ENCODE measurements at places on chromosomes 16 and 17.
A peak's percentile ranks its signal among the peaks of the same experiment; 100 is the strongest.

DNA sequence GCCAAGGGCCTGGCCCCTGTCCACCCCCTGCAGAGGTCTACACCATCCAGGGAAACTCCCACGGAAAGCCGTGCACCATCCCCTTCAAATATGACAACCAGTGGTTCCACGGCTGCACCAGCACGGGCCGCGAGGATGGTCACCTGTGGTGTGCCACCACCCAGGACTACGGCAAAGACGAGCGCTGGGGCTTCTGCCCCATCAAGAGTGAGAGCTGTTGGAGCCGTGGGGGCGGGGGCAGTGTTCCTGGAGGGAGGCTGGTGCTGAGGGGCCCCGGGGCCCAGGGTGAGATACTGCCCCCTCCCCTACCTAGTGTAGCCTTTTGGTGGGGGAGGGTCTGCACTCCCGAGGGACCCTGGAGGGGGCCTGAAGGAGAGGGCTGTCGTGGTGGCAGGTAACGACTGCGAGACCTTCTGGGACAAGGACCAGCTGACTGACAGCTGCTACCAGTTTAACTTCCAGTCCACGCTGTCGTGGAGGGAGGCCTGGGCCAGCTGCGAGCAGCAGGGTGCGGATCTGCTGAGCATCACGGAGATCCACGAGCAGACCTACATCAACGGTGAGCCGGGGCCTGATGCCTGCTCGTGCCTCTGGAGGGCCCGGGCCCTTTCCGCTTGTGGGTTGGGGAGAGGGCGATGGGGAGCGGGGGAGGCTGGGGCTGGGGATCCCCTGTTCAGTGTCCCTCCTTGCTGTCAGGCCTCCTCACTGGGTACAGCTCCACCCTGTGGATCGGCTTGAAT, 38.8 kb downstream of the MRC2 start:
- no peaks in the 10 kb centered on the region for H3K36me3 ChIP-seq
- H3K27ac ChIP-seq, result no peak overlapping the region
- no peaks in the 10 kb centered on the region for H3K27me3 ChIP-seq
- H3K4me3 ChIP-seq, result no peak overlapping the region
- DNase-seq, result no peak

DNA sequence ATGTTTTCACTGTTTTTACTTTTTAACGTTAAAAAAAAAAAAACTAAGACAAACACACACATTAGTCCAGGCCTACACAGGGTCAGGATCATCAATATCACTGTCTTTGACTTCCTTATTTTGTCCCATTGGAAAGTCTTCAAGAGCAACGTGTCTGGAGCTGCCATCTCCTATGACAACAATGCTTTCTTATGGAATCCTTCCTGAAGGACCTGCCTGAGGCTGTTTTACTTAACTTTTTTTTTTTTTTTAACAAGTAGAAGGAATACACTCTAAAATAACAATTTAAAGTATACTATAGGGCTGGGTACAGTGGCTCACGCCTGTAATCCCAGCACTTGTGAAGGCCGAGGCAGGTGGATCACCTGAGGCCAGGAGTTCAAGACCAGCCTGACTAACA, 71.8 kb upstream of the BCAR1 start:
- no peak for DNase-seq
- no peaks in the 10 kb centered on the region for H3K36me3 ChIP-seq
- no peak overlapping the region for H3K4me3 ChIP-seq
- H3K27ac ChIP-seq, result no peak overlapping the region
- H3K27me3 ChIP-seq, result no peaks in the 10 kb centered on the region

DNA sequence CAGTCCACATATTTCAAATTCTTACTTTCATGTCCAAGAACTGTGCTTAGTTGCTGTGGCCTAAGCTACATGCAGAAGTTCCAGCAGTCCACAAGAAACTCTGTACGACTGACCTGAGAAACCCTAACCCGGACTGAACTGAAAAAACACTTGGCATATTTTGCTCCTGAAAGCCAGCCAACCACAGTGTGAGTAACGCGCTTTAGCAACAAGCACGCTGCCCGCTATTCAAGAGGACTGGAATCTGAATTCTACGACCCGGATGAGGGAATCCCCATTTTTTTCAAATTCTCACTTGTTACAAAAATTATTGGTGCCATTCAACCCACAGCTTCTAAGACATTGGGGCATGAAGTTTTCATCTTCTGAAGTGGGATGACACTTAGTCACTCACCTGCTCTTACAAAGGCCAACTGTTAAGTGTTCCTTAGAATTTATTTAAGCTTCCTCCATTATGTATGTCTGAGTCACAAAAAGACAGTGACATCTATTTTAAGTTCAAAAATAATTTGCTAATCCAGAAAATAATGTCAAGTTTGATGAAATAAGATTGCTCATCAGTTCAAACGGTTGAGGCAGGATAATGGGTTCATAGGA, 78.7 kb downstream of the CDYL2 start:
- no peak overlapping the region for H3K4me3 ChIP-seq
- no peaks in the 10 kb centered on the region for H3K36me3 ChIP-seq
- peaks cover 4% of the 10 kb centered on the region for H3K4me1 ChIP-seq
- H3K27me3 ChIP-seq, result no peaks in the 10 kb centered on the region
- DNase-seq, result no peak

DNA sequence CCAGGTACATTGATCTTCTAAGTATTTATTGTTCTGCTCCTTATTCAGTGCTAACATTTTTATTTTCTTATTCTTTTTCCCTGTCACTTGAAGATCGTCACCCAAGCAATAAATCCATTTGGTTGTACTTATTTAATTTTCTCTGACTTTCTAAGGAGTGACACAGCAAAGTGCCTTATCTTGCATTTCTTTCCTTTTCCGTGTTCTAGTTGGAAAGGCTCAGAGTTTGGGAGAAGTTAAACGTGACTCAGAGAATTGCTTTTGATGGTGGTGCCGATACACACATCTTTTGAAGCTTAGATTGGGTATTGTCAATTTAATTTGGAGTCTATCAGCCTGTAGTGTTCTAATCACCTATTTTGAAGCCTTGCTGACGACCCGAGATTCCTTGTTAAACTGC, 72.0 kb downstream of the PITPNC1 start:
- H3K36me3 ChIP-seq, result no peaks in the 10 kb centered on the region
- DNase-seq, result no peak
- H3K4me1 ChIP-seq, result peaks cover 94% of the 10 kb centered on the region
- H3K4me3 ChIP-seq, result peak overlapping the region; percentile 1

GRCh38 chr17:41529491-41529915, 1.4 kb upstream of the KRT19 start:
- peak overlapping the region; percentile 72 for H3K27ac ChIP-seq
- no peaks in the 10 kb centered on the region for H3K4me1 ChIP-seq
- H3K4me3 ChIP-seq, result no peak overlapping the region
- no peak for DNase-seq

DNA sequence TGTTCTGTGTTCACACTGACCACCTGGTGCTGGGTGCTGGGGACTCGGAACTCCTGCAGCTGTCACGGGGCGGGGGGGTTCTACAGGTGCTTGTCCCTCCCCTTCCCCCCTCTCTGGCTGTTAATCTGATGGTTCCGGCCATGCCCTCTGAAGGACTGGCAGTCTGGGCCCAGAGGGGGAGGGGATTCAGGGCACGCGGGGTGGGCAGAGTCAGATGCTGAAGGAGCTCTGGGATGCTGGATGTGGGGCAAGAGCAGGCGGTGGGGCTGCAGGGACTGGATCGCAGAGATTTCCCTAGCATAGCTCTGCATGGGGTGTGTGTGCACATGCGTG, 5.4 kb upstream of the TBX21 start:
- DNase-seq, result peak; percentile 30
- no peak overlapping the region for H3K4me3 ChIP-seq
- H3K27ac ChIP-seq, result no peak overlapping the region
- H3K27me3 ChIP-seq, result no peaks in the 10 kb centered on the region

- H3K27me3 ChIP-seq, result no peaks in the 10 kb centered on the region
- H3K4me1 ChIP-seq, result no peaks in the 10 kb centered on the region
- no peak for DNase-seq
- H3K4me3 ChIP-seq, result no peak overlapping the region
- H3K36me3 ChIP-seq, result no peaks in the 10 kb centered on the region
- H3K27ac ChIP-seq, result no peak overlapping the region
Measured at GRCh38 chr16:49944221-49944620, 80.8 kb upstream of the CNEP1R1 start.

- peaks cover 4% of the 10 kb centered on the region for H3K36me3 ChIP-seq
- H3K27ac ChIP-seq, result no peak overlapping the region
- no peaks in the 10 kb centered on the region for H3K4me1 ChIP-seq
- no peaks in the 10 kb centered on the region for H3K27me3 ChIP-seq
Measured at GRCh38 chr17:14038206-14038605, 31.1 kb upstream of the COX10 start.

DNA sequence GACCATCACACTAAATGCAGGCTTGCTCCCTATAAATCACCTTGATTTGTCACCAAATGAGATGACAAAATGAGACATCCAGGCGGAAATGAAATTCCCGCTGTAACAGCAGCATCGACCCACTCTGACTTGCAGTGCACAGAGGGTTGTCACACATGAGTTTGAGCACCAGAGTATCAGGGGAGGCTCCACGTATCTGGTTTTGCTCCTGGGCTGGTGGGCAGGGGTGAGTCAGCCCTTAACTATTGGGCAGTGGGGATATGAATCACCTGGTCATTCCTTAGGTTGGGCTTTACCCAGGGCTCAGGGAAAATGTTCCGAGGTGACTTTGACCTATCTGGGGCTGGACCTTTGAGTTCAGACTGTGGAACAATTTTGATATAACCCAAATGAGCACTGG, 245.2 kb upstream of the CCL2 start:
- peaks cover 2% of the 10 kb centered on the region for H3K27me3 ChIP-seq
- H3K4me1 ChIP-seq, result no peaks in the 10 kb centered on the region
- DNase-seq, result no peak
- no peak overlapping the region for H3K27ac ChIP-seq
- H3K4me3 ChIP-seq, result no peak overlapping the region

- DNase-seq, result no peak
- H3K4me3 ChIP-seq, result no peak overlapping the region
- H3K36me3 ChIP-seq, result no peaks in the 10 kb centered on the region
- no peaks in the 10 kb centered on the region for H3K27me3 ChIP-seq
Measured at GRCh38 chr16:25726430-25727098, 34.8 kb downstream of the HS3ST4 start.

GRCh38 chr17:40168262-40168832, 8.9 kb upstream of the RAPGEFL1 start:
- no peaks in the 10 kb centered on the region for H3K27me3 ChIP-seq
- DNase-seq, result peak; percentile 57
- no peak overlapping the region for H3K4me3 ChIP-seq
- peaks cover 56% of the 10 kb centered on the region for H3K36me3 ChIP-seq

DNA sequence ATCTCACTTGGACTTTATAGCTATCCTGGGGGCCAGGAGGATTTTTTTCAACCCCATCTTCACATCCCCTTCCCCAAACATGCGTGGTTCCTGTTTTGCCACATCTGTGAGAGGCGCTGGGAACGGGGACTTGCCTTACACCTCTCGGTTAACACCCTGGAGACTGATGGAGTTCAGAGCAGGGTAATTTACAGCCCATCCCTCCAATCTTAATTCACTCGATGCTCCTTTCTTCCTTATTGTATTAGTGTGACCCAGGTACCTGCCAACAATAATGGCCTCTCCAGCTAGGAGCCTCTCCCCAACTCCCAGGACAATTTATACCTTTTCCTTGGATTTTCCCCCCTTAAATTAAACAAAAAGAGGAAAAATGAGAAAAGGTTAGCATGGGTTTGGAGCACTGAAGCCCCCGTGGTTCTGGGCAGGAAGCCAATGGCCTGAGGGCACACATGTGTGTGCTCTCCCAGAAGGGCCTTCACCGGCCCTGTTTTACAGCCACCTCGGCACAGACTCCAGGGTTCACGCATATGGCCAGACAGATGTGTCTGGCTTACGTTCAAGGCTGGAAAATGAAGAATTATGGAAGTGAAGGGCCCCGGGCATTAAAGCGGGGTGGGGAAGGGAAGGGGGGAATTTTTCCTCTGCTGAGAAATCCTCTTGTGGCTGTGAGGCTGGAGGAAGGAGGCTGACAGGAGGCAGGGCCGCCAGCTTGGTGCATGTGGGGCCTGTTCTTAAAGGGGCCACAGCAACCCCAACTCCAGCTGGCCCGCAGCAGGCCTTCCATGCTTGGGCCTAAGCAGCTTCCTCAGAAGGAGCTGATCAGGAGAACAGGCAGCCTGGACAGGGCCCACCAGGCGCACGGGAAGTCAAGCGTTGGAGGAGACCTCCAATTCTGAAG, 21.4 kb downstream of the HIC1 start:
- H3K36me3 ChIP-seq, result peaks cover 22% of the 10 kb centered on the region
- no peak overlapping the region for H3K27ac ChIP-seq
- no peaks in the 10 kb centered on the region for H3K4me1 ChIP-seq
- H3K4me3 ChIP-seq, result no peak overlapping the region
- H3K27me3 ChIP-seq, result no peaks in the 10 kb centered on the region

GRCh38 chr17:10171581-10171981, 26.8 kb downstream of the GAS7 start:
- no peak overlapping the region for H3K4me3 ChIP-seq
- DNase-seq, result no peak

DNA sequence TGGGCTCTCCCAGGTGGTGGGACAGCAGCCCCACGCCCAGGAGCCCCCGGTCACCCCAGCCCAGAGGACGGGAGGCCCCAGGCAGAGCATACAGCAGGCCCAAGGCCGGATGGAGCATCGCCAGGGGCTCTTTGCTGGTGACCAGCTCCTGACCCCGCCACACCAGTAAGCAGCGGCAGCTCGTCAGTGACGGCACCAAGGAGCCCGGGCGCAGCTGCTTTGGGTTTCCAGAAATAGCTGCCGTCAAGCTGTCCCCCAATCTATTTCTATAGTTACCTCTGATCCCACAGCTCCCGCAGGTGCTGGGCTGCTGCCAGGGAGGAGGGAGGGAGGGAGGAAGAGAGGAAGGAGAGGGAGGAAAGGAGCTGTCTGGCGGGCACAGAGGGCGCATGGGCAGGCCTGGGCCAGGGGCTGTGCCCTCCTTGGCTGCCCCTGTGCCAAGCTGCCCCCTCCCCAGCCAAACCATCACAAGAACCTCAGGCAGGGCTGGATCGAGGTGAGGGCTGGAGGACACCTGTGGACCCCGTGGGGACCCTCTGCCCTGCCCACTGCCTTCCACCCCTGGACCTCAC, 10.8 kb upstream of the RASD1 start:
- no peak overlapping the region for H3K4me3 ChIP-seq
- DNase-seq, result no peak
- H3K36me3 ChIP-seq, result no peaks in the 10 kb centered on the region
- no peaks in the 10 kb centered on the region for H3K4me1 ChIP-seq
- H3K27ac ChIP-seq, result no peak overlapping the region
- H3K27me3 ChIP-seq, result no peaks in the 10 kb centered on the region

DNA sequence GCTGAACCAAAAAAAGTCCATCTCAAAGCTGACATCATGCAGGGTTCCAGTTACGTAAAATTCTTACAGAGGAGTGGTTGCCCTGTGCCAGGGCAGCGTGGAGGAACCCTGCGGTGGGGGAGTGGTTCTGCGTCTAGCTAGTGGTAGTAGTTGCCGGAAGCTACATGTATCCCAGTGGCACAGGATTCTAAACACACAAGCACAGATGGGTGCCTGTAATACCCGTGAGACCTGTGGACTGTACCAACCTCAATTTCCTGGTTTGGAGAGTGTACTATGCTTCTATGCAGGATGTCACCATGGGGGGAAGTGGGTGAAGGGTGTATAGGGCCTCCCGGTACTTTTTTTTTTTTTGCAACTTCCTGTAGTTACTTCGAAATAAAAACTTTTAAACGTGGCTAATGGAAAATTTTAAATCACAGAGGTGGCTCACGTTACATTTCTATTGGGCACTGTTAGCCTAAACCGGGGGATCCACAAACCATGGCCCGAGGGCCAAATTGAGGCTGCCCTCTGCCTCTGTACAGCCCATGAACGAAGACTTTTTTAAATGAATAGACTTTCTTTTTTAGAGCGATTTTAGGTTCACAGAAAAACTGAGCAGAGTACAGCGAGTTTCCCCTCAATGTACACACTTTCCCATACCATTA, 38.5 kb downstream of the TBC1D16 start:
- H3K4me1 ChIP-seq, result peaks cover 50% of the 10 kb centered on the region
- H3K27ac ChIP-seq, result peak overlapping the region; percentile 61
- peak overlapping the region; percentile 52 for H3K4me3 ChIP-seq
- H3K36me3 ChIP-seq, result no peaks in the 10 kb centered on the region
